ENCODE measurements at places on chromosomes 3 and 15.

DNA sequence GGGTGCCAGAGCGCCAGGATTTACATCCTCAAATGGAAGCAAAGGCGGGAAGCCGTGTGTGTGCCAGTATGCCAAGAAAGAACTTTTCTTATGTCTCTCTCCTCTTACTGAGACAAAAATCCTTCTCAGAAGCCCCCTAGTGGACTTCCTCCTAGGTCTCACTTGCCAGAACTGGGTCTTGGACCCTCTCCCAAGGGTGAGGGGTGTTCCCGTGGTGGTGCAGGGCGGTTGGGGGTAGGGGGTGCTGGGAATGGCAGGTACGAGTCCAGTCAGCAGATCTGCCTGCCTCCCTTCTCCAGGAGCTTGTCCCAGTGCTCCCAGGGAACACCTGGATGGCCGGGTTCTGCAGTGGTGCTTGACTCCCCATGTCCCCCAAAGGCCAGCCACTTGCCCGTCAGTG lies 52.0 kb downstream of the CORO2B start:
- DNase-seq = no peak

GRCh38 chr3:128931046-128931445 lies 51.6 kb downstream of the ACAD9 start:
- DNase-seq = no peak

DNA sequence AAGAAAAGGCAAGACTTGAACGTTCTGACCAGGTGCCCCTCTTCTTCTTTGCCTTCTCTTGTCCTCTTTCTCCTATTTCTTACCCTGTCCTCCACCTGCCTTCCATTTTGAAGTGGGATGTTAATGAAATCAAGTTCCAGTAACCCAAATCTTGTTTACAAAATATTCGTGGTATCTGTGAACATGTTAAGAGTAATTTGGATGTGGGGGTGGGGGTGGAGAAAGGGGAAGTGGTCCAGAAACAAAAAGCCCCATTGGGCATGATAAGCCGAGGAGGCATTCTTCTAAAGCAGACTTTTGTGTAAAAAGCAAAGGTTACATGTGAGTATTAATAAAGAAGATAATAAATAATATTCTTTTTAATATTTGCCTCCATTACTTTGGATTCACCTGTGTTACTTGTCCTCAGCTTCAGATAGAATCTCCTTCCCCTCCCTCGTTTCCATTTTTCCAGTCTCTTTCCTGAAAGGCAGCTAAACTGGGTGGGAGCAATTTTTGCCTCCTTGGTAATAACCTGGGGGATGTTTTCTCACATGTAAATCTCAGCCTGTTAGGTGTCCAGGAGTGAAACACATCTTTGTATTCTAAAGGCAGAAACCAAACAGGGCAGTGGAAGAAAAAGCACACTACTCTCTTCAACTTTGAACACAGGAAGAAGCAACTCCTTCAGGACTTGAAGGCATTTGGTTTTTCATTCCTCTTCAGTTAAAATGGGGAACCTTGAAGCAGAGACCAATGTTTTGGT lies 3.2 kb downstream of the CHST2 start:
- DNase-seq = no peak

DNA sequence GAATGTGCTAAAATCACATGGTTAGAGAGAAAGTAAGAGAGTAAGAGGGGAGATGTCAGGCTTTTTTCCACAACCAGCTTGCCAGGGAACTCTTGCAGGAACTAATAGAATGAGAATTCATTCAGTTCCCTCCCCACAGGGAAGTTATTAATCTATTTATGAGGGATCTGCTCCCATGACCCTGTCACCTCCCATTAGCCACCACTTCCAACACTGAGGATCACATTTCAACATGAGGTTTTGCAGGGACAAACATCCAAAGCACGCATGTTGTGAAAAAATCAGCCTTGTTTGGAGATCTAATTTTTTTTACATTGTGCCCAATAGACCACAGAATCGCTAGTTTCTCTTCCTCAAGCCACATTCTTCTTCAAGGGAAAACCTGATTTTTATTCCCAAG lies 904.0 kb downstream of the TBL1XR1 start:
- no peak for DNase-seq

DNA sequence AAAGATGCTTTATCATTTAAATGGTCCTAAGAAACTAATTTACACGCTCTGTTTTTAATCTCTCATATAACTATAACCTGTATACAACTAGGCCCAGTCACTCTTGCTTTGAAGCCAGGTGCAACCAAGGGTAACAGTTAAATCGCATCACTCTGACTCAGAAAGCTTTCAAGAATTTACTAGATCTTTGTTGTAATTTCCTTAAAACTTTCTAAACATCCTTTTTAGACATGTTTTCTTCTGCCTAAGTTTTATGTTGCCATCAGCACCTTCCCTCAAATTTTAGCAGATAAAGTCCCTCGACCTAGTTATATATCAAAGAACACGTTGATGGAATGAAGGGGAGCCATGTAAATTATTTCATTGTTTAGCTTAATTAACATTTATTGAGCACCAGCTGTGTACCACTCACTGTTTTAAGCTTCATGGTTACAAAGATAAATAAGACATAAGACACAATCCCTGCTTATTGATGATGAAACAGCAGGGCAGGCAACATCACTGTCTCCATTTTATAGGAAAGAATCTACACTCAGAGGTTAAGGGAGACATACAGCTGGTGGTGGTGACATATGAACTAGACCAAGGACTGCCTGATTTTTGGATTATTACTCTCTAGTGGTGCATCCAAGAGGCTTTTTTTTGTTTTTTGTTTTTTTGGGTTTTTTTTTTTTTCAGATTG lies 101.0 kb downstream of the CD200R1L start:
- DNase-seq = no peak

DNA sequence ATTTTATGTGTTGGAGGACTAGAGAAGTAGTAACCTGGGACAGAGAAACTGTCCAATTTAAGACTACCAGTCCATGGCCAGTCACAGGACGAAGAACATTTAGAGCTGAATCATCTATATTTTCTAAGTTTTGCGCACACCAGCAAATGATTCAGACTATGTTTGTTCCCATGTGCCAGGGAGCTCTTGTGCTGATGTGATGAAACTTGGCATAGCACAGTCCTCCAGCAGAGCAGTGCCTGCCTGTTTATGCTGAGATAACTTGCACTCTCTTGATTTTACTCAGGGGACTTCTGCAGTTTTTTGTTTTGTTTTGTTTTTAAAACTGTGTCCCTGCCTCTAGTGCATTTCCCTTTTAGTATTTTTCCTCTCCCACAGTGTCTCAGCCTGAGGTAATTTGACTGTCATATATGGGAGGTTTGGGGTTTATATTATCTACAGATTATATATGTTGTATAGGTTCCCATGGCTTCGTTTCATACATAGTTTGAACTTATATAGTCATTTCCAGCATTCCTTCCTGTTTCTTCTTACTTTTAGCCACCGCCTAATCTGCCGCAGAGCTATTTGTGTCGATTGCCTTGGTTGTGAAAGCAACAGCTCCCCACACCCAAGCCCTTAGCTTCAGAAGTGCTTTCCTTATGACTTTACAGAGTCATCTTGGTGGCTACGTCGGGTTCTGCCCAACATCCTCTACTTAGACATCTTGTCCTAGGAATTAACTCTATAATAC lies 45.5 kb downstream of the PPM1L start:
- DNase-seq = no peak

DNA sequence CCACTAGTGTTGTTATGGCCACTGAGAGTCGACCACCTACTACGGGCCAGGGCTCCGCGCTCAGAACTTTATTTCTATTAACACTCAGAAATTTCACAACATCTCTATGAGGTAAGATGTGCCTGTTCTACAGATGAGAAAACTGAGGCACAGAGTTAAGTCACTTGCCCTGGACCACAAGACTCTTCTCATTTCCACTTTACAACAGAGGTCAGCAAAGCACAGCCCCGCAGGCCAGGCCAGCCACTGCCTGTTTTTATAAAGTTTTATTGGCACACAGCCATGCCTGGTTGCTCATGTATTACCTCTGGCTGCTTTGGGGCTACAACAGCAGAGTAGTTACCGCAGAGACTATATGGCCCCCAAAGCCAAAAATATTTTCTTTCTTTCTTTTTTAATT lies 503.6 kb downstream of the SHQ1 start:
- no peak for DNase-seq

DNA sequence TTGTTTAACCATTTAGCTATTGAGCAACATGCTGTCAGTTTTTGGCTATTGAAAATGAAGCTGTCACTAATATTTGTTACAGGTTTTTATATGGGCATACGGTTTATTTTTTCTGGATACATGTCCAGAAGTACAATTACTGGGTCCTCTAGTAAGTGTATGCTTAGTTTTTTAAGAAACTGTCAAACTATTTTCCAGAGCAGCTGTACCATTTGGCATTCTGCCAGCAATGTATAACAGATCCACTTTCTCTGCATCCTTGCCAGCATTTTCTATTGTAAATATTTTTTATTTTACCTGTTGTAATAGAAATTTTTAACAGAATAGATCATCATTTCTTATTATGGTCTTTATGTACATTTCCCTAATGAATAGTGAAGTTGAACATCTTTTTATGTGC lies 658.8 kb downstream of the EDEM1 start:
- no peak for DNase-seq

DNA sequence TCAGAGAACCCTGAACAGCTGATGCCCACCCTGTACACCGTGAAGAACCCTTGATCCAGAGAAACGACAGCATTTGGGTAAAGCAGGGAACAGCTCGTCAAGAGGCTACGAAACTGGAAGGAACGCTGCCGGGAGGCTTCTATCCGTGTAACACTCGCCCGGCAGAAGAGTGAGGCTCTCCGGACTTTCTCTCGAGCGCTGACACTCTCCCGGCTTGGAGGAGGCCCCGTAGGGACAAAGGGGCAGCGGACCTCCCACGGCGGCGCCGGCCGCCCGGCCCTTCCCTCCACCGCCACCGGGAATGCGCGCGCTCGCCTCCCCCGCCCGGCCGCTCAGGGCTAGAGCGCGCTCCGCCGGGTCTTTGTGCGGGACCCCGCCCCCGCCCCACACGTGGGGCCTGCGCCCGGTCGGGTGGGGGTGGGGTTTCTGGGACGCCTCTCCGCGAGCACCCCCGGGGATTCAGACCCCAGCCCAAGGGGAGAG lies 1.7 kb downstream of the HYAL2 start:
- no peak for DNase-seq

DNA sequence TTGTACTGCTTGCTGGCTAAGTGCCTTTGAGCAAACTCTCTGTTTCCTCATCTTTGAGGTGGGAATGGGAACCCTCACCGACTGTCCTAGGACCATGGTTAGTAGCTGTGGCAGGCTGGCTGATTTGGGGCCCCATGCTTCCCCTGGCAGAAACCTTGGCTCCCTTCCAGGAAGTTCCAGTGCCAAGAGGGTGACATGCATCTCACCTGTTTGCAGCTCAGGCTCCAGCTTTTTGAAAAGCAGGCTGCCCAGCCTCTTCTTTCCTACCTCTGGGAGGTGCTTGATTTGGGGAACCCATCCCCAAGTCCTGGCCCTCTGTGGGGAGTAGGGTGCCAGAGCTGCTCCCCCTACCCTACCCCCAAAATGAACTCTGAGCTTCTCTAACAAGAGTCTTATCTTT lies 50.8 kb downstream of the RAB11A start:
- DNase-seq = no peak

DNA sequence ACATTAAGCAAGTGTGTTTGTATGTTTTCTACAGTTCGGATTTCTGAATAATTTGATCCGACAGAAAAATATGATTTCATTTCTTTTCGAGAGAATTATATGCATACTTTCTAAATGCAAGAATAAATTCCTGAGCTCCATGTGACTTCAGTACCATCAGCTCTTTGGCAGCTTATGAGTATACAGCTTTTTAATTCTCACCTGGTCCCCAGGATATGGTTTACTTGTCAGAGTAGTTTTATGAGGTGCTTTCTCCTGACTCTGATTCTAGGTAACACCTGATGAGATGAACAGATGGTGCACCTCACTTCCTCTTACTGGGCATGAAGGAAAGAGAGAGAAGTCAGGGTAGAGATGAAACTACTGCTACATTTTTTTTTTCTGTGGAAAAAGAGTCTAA lies 3.1 kb downstream of the HGD start:
- no peak for DNase-seq

DNA sequence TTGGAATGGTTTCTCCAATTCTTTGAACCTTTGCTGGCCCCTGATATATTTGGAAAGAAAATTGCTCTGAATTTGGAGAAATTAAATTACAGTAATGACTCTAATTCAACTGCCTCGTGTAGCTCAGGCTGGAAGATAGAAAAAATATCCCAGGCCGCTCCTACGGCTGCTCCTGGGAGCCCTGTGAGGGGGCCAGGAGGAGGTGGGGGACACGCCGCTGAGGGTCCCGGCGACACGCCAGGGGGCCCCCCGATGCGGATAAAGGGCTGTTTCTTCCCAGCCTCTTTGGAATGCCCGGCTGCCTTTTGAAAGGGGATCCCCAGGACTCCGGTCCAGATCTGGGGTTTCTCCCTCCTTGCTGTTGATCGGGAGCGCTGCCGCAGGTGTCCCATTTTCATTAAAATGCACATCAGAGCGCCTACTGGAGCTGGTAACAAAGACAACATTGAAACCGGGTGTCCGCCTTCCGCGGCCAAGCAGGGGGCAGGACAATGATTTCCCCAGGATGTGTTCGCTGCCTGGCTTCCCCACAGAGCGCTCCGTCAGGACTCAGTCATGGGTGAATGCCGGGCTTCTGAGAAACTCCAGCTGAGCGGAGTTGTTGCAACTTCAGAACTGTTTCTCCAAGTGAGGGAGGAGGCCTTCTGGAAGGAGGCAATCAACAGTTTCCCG lies 200.1 kb upstream of the KBTBD8 start:
- no peak for DNase-seq

GRCh38 chr3:112984485-112984884 lies 6.3 kb upstream of the GTPBP8 start:
- DNase-seq = no peak

DNA sequence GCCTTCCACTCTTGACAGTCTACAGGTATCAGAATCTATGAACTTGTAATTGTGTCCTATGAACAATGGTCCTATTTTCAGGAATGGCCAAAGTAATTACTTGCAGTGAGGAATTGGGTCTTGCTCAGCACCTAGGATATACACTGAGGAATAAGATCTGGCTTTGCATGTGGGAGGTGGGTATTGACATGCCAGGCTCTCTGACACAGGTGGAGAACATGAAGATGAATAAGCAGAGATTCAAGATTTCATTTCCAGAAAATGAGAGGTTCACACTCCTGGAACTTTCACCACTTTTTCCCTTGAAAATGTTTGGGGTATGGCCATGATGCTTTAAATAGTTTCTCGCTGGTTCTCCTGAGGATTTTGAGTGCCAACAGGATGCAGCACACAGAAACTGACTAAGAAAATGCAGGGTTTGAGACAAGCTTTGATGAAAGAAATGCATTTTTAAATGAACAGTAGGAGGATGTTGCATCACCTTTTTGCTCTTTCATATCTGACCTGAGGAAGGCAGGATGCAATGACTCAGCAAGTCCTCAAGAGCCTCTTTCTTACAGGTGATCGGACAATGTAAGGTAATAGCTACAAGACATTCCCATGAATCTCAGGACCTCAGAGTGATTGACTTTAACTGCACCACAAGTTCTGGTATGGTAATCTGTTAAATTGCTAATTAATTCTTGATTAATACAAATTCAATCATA lies 3.7 kb downstream of the HRG start:
- no peak for DNase-seq

DNA sequence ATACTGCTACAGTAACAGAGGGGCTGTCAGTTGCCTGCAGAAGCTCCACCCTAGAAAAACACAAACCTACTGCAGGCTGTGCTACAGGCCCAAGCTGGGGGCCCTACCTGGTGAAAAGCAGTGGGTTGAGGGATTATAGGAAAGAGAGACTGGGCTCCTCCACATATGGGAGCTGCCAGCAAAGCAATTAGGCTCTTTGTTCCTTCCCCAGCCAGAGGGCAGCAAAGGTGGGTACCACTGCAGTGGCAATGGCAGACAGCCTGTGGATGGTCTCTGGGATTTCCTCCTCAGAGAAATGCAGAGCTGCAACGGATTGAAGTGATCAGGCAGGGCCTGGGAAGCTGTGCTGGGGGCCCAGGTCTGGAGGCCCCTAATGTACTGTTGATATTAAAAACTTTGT lies 19.1 kb upstream of the DNAAF4 start:
- DNase-seq = no peak
